ENCODE measurements at places on chromosomes 2 and 18. TPM values are rescaled to one million over a fixed set of nuclear protein-coding genes. Genes with fewer than 3 reads are reported as not detected.

Gene PTPN2
- total RNA-seq: 29.2 TPM

Gene PAIP2B
- 2.8 TPM for total RNA-seq

Gene SERTAD2
- 21.8 TPM for total RNA-seq

Gene VWA3B
- not detected for total RNA-seq

Gene COL6A3
- 485 TPM for total RNA-seq

Gene CCBE1
- total RNA-seq: 2.1 TPM

Gene NT5DC4
- not detected for total RNA-seq

Gene PARD6G
- 6.7 TPM for total RNA-seq

Gene EN1
- total RNA-seq: 2.4 TPM

Gene MARCO
- 78.2 TPM for total RNA-seq

Gene ASB18
- total RNA-seq: not detected

Gene C2orf66
- total RNA-seq: not detected

Gene IL1RL1
- 15.8 TPM for total RNA-seq

Gene RAMP1
- 114 TPM for total RNA-seq

Gene ABCG5
- total RNA-seq: not detected

Gene ITGB6
- total RNA-seq: not detected

Gene MBD1
- total RNA-seq: 48.6 TPM

Gene SERPINB10
- not detected for total RNA-seq

Gene EVA1A
- 0.56 TPM for total RNA-seq

Gene STPG4
- total RNA-seq: 0.52 TPM

Gene CFAP65
- not detected for total RNA-seq

Gene IL37
- total RNA-seq: not detected

Gene LRATD1
- 3.1 TPM for total RNA-seq

Gene PLB1
- 9.5 TPM for total RNA-seq

Gene EGR4
- total RNA-seq: not detected

Gene DSG2
- 2.2 TPM for total RNA-seq

Gene SKA1
- total RNA-seq: 0.51 TPM

Gene CYP27A1
- total RNA-seq: 18.7 TPM

Gene FAM237A
- total RNA-seq: not detected

Gene LHCGR
- total RNA-seq: 0.37 TPM

Gene DNER
- total RNA-seq: 1.1 TPM
